ENCODE measurements at places on chromosomes 1 and 21.

DNA sequence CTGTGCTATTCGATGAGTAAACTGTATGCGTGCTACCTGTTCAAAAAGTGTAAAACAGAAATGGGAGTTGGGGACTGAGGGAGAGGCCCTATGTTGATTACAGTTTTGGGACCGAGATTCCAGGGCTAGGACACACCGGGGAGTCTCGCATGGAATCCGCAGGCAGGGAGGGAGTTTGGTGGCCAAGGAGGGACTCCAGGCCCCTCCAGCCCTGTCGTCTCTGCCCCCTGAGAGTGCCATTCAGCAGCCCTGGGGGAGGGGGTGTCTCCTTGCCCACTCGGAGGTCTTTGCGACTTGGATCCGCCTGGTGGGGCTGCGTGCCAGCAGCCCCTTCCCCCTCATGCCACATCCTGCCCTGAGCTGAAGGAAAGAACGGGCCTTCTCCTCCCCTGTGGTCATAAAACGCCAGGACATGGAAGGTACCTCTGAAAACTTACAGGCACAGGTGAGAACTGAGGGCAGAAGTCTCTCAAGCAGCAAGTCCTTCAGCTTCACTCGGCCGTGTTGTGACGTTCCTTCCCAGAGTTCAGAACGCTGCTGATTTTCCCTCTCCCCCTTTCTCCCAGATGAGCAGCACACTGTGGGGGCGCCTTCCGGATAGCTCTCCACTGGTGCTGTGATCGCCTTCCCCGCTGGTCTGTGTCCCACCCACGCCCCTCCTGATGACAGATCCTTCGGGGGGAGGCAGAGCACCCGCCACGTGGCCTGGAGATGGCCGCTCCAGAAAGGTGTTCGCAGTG is 141.4 kb downstream of the PEX14 start:
- no peak for DNase-seq

- no peak for DNase-seq
Observed at GRCh38 chr1:21292503-21292983, 2.3 kb upstream of the ECE1 start.

- no peak for DNase-seq
Observed at GRCh38 chr1:85830837-85831236, 122.6 kb upstream of the ZNHIT6 start.

DNA sequence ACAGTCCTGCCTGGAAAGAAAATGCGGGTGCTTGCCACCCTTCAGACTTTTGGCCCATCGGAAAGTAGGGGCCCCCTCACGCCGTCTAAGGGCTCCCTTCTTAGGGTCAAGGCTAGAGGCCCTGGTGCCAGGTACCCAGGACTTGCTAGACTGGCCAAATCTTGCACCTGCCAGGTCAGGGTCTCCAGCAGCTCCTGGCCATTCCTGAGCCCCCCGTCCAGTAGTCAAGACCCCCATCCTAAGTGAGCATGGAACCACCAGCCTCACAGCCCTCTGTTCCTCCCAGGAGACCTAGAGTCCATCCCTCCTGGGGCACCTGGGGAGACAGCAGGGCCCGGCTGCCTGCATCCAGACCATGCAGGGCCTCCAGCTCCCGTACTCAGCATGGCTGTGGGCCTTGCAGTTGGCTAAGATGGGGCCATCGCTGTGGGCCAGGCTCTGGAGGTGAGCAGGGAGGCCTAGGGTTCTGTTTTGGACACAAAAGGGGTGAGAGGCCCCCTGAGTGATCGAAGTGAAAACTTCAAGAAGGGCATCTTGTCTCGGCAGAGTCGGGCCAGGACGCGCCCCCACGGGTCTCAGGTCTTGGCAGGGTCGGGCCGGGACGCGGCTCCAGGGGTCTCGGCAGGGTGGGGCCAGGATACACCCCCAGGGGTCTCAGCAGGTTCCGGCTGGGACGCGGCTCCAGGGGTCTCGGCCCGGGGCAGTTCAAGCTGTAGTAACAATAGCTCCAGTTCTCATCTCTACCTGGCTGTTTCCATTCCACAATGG is 5.9 kb downstream of the FNDC10 start:
- DNase-seq: no peak

GRCh38 chr1:78370356-78370755 is 120.4 kb upstream of the PTGFR start:
- DNase-seq: no peak

- no peak for DNase-seq
Observed at GRCh38 chr1:202150187-202150586, 5.7 kb upstream of the ARL8A start.

- DNase-seq: no peak
Observed at GRCh38 chr1:47449822-47450552, 12.1 kb downstream of the FOXD2 start.

DNA sequence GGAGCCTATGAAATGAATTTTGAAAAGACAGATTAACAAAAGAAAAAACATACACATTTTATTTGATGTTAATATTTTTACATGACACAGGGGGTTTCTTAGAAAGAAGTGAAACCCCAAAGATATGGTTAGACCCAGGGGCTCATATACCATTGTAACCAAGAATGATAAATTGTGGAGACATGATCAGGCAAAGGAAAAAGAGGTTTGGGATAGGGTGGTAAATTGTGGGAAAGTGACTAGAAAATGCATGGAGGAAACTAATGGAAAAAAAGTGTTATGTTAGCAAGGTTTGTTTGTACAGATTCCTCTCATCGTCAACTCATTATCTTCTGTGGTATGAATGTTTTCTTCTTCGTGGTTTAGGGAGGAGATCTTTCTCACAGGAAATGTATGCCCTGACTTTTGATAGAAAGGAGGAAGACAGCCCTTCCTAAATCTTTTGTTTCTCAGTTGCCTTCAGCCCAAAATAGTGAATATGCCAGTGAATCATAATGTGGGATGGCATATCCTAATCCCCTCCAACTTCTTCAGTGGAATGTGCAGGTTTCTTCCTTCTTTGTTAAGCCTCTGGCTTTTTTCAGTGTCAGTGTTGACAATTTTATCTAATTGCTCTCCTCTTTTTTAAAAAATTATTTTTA is 140.4 kb upstream of the UBE2U start:
- DNase-seq: no peak

- DNase-seq: no peak
Observed at GRCh38 chr1:91768786-91769725, 116.9 kb downstream of the TGFBR3 start.

GRCh38 chr1:15261155-15262002 is 14.4 kb downstream of the FHAD1 start:
- peak; percentile 66 for DNase-seq

DNA sequence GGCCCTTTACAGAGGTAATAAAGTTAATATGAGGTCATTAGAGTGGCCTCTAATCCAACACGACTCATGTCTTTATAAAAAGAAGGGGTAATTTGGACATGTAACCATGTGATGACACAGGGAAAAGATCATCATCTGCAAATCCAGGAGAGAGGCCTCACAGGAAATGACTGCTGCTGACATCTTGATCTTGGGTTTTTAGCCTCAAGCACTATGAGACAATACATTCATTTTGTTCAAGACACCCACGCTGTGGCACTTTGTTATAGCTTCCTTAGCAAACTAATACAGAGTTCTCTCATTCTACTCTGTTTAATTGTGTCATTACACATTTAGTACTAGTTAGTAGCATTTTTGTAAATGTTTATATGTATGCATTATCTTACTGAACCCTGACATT is 64.0 kb upstream of the RUNX1 start:
- peak; percentile 7 for DNase-seq

DNA sequence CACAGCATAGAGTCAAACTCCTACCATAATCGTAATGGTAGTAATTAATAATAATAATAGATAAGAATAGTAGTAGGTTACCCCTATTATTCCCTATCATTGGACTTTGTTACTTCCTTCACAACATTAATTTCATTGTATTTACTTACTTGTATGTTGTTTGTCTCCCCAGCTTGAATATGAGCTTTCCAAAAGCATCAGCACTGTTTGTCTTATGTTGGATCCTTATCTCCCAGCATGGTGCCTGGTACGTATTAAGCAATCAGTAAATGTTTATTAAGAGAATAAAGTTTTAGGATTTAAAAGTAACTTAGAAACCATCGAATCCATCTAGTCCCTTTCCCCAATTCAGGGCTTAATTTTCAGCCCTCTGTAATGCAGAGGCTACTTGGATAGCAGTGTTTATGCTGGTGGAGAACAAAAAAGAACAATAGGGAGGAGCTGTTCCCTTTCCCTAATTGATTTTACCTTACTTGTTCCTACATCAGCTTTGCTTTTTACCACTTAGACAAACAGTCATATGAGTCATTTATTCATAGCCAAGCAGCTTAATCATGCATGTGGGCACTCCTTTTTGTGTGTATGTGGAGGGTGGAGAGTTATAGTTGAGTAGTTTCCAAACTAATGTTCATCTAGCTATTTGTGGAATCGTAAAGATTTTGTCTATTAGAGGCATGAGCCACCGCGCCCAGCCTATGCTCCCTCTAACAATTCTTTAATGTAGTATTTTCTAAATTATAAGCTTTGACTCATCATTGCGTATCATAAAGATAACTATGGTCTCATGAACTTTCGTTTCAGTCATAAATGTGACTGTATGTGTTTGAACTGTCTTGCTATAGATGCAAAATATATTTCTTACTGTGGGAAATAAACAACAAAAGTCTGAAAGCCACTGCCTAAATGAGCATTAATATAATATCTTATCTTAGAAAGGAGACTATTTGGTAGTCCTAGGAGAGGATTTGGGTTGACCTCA is 20.9 kb upstream of the DR1 start:
- DNase-seq: no peak

GRCh38 chr1:209813902-209814301 is 8.0 kb upstream of the IRF6 start:
- DNase-seq: no peak

DNA sequence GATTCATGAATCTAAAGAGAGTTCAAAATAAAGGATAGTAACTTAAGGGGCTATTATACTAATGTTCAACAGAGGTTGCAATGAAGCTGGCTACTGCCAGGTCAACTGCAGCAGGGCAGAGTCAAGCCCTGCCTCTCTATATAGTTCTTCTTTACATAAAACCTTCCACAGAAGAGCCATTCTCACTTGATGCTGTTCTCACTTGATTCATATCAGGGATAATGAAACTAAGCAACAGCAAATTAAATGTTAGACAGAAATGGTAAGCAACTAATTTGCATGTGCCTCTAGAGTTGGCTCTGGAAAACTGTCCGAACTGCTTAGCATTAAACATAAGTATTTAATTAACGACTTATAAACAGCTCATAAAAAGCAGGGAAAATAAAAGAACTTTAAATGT is 17.4 kb downstream of the CCSAP start:
- DNase-seq: no peak

GRCh38 chr1:225745273-225745672 is 32.4 kb upstream of the SRP9 start:
- DNase-seq: no peak

- DNase-seq: no peak
Observed at GRCh38 chr1:30823627-30823968, 66.0 kb upstream of the LAPTM5 start.

GRCh38 chr1:232737917-232738316 is 67.3 kb upstream of the MAP10 start:
- DNase-seq: no peak

- no peak for DNase-seq
Observed at GRCh38 chr21:46100426-46100825, 2.5 kb downstream of the COL6A2 start.

- no peak for DNase-seq
Observed at GRCh38 chr1:157311730-157312081, 173.5 kb upstream of the ETV3 start.

- no peak for DNase-seq
Observed at GRCh38 chr1:232985882-232986526, 35.6 kb downstream of the NTPCR start.

DNA sequence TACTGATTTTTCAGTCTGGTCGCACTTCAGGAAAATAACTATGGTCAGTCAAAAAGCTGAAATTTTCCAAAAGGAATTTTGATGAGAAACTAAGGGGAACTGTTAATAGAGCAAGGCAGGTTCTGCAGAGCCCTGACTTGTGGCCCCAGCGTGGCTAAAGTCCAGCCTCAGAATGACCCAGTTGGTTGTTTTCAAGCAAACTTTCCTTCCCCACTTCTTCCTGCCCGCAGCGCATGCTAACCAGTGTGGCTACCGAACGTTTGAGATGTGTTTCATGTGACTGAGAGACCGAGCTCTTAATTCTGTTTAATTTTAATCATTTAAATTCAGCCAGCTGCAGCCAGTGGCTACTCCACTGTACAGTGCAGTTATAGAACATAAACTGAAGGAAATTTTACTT is 6.2 kb upstream of the IL10RB start:
- DNase-seq: no peak

GRCh38 chr1:190119683-190120082 is 358.0 kb downstream of the BRINP3 start:
- DNase-seq: no peak

- no peak for DNase-seq
Observed at GRCh38 chr1:41534181-41535076, 49.9 kb upstream of the EDN2 start.

- no peak for DNase-seq
Observed at GRCh38 chr1:168833801-168834224, 104.8 kb upstream of the DPT start.

DNA sequence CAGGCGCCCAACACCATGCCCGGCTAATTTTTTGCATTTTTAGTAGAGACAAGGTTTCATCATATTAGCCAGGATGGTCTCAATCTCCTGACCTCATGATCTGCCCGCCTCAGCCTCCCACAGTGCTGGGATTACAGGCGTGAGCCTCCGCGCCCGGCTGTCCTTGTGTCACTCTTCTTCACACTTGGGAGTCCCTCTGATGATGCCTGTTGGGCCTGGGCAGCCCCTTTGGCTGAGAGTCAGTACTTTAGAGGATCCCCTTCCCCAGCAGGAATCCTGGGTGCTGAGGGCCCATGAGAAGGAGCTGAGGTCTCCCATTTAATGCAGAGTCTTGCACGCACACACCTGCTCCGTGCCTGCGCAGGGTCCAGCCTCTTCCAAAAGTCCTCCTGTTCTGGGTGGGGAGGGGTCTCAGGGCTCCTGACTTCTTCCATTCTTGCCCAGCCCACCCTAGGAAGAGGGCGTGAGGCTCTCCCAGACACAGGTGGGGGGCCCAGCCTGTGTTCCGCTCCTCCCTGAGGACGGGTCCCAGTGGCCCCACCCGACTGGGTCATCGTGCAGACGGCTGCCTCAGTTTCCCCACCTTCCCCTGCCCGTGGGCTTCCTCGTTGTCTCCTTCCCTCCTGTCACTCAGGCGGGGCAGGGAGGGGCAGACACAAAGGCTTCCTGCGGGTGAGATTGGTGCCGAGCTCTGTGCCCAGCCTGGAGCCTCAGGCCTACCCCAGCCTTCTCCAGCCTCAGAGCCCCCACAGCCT is 3.9 kb downstream of the TTLL10 start:
- DNase-seq: no peak

DNA sequence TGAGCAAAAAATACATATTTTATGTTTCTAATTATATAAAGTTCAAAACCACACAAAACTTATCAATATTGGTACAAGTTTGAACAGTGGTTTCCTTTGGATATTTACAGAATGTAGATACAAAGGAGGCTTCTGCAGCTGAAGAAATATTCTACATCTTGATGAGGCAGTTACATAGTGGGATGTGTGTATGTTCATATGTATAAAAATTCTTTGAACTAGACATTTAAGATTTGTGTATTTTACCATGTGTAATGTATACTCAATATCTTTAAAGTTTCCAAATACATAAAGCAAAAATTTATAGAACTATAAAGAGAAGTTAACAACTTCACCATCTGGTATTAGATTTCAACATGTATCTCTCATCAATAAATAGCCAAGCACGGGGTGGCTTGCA is 80.7 kb upstream of the TNFSF4 start:
- DNase-seq: no peak

Data from Kasumi-1 (cell line).